H1 (cell line): ENCODE measurements at places on chromosomes 4 and X. TPM values are rescaled to one million over a fixed set of nuclear protein-coding genes. Genes with fewer than 3 reads are reported as not detected.

MAMLD1 gene
- 0.09 and 0.11 TPM in 2 replicates for total RNA-seq

SLC9A7 gene
- 12.7 and 17.2 TPM in 2 replicates for total RNA-seq

DCK gene
- total RNA-seq: 15.7 and 18.1 TPM in 2 replicates

CTSO gene
- 0.41 and 0.65 TPM in 2 replicates for total RNA-seq

REELD1 gene
- total RNA-seq: not detected in 2 replicates

AMER1 gene
- total RNA-seq: 9.4 and 10.2 TPM in 2 replicates

FAM90A26 gene
- total RNA-seq: not detected in 2 replicates

TRAM1L1 gene
- total RNA-seq: 1.2 and 1.5 TPM in 2 replicates

FOXR2 gene
- total RNA-seq: not detected in 2 replicates

ELMOD2 gene
- total RNA-seq: 26.2 and 27.9 TPM in 2 replicates

MAGEA10 gene
- not detected in 2 replicates for total RNA-seq

TFDP3 gene
- total RNA-seq: not detected in 2 replicates

HS6ST2 gene
- 3.7 and 3.9 TPM in 2 replicates for total RNA-seq

SPANXC gene
- not detected in 2 replicates for total RNA-seq

MID2 gene
- 1.6 and 1.7 TPM in 2 replicates for total RNA-seq

IGSF1 gene
- total RNA-seq: 23.0 and 23.1 TPM in 2 replicates

AFF2 gene
- 7.3 TPM in 2 replicates for total RNA-seq

USP51 gene
- 5.6 and 6.6 TPM in 2 replicates for total RNA-seq

RAI2 gene
- total RNA-seq: 1.6 and 2.0 TPM in 2 replicates

TMEM31 gene
- not detected in 2 replicates for total RNA-seq

F8 gene
- total RNA-seq: 2.3 and 2.6 TPM in 2 replicates

PRDX4 gene
- total RNA-seq: 130 and 133 TPM in 2 replicates

CHRDL1 gene
- 15.6 and 17.4 TPM in 2 replicates for total RNA-seq

NAT8L gene
- 10.8 and 11.5 TPM in 2 replicates for total RNA-seq

OPHN1 gene
- 2.5 and 3.5 TPM in 2 replicates for total RNA-seq

NWD2 gene
- total RNA-seq: not detected in 2 replicates

ATP1B4 gene
- total RNA-seq: not detected in 2 replicates

UVSSA gene
- total RNA-seq: 19.0 and 19.4 TPM in 2 replicates

GATA1 gene
- not detected in 2 replicates for total RNA-seq

PCDH18 gene
- total RNA-seq: 40.1 and 41.8 TPM in 2 replicates

TRPC3 gene
- total RNA-seq: 0.37 and 0.57 TPM in 2 replicates

PHOX2B gene
- total RNA-seq: not detected in 2 replicates
